Hippocampal formation (tissue), 2 donors: ENCODE measurements at places on chromosomes 3 and 15.

- no peak for DNase-seq
Observed at GRCh38 chr3:46663591-46664135, 29.8 kb downstream of the ALS2CL start.

DNA sequence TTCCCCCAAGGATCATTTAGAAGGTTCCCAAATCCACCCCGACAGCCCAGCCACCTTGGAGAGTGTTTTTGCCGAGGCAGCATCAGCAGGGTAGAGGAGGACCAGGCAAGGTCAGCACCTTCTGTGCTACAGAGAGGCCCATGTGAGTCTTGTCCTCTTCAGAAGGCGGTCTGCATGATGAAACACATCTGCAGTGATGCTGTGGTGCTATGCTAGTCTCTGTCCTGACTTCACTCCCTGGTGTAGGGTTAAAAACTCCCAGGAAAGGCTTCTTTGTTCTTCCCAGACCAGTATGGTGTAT is 87.9 kb downstream of the ITPR1 start:
- DNase-seq, result no peak

DNA sequence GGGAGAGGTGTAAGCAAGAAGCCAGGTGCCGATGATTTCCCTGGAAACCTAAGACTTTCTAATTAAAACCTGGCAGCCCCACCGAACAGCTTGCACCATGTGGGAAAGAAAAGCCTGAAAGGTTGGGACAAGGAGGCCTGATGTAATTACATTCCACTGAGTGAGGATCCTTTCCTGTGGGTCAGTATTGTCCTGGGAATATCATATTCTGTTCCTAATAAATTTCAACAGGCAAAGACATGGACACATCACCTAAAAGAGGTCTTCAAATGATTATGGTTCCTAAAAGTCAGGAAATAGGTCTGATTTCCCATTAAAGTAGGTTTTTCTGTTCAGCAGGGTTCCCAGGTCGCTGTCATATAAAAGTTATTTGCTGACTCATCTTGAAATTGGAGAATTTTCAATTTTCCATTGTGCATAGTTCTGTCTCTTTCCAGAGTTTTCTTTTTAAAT is 58.5 kb downstream of the DUT start:
- no peak for DNase-seq

DNA sequence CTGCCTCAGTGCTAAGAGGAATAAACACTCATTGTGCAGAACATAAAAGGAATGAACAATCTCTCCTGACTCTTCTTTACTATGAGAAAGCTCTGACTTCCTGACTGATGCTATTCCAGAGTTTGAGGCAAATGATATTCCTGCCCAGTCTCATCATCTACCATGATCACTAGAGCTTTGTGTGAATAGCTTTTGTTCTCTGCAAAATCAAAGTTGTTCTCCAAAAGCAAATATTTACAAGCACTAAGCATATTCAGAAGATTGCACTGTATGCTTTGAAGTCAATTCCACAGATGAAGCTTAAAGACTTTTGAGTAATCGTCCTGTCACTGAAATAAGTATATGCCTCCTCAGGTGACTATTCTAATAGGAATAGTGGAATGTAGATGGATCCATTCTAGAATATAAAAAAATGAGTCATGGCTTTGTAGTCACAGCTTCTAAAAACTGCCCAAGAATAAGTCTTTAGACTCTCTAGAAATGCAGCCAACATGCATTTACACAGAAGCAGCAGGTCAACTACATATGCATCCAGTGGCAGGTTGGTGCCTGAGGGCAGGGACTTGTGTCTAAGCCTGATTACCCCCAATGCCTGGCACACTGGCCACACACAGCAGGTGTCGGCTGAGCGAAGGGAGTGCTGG is 34.6 kb downstream of the TNFAIP8L3 start:
- no peak for DNase-seq

DNA sequence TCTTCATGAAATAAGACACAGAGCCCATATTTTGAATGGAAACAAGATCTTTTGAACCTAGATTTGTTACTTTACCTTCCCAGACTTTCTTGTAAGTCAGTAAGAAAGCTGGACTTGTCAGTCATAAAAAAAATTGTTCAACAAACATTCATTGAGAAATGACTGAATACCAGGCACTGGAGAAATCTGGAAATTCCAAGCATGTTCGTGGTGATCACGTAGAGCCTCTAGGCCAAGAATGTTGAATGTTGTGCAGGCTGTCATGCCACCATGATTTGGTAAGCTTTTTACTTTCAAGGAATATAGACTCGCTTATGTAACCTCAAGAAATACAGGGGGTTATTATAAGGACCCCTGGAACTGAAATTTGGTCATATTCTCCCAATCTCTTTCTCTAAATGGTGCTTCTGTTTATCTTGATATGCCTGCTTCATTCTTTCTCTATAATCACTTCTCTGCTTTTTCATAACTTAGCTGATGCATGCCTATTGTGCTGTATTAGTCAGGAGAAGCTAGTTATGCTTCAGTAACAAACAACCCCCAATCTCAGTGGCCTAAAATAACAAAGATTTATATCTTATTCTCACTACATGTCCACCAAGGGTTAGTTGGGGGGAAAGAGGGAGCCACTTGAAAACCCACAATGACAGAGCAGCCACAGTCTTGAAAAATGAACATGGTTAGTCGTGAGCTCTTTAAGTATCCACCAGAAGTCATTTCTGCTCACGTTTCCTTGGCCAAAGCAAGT is 3.4 kb upstream of the TPM1 start:
- no peak for DNase-seq

DNA sequence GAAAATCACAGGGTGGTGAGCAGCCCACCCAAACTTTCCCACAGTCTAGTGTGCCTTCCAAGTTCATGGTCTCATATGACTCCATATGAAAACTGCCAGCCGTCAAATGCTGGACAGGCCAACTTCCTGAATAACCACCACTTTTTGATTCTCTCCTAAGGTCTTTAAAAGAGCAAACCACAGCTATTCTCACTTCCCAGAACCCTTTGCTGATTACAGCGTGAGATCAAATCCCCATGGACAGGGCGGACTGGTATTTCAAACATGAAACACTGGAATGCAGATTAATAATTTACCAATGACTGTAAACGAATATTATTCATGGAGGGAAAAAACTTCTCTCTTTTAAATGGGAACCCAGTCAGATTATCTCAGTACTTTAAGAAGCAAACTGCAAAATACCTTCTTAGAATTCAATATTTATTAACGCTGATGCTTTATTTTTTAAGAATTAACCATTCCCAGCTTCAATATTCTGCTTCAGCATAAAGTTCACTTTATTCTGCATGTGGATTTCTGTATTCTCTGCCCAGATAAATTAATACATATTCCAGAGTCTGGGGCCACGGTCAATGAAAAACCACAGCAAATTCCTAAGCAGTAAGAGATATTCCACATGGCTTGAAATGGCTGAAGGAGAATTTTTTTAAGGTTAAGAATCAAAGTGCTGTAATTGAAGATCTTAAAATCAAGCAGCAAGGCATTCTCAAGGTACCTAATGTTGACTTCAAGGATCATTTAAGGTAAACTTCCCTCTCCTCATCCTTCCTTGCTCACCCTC is 42.9 kb downstream of the MYO1E start:
- DNase-seq, result no peak

- DNase-seq, result no peak
Observed at GRCh38 chr15:60751985-60752952, 273.3 kb upstream of the ICE2 start.

- no peak for DNase-seq
Observed at GRCh38 chr3:185939721-185940120, 1.9 kb upstream of the TRA2B start.

DNA sequence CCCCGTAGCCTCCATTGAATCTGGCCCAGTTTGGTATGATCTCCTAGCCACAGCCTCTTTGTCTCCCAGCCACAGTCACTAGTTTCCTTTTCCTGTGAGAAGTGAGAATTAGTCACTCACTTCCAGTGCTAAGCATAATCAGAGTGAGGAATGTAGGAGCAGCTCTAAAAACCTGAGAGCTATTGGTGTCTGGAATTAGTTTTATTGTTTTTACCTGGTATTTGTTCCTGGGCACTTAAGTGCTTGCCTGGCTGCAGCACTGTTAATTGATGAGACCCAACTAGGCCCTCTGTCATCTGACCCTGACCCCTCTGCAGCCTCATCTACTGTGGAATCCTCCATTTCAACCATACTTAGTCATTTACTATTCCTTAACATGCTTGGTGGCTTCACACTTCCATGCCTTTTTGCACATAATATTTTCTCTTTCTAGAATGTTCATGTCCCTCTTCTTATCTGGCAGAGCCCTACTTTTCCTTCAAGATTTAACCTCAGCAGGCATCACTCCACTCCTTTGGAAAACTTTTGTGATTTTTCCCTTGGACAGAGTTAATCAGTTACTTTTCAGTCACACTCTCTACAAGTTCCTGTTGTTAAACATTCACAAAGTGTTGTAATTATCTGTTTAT is 48.8 kb downstream of the PDE8A start:
- no peak for DNase-seq

DNA sequence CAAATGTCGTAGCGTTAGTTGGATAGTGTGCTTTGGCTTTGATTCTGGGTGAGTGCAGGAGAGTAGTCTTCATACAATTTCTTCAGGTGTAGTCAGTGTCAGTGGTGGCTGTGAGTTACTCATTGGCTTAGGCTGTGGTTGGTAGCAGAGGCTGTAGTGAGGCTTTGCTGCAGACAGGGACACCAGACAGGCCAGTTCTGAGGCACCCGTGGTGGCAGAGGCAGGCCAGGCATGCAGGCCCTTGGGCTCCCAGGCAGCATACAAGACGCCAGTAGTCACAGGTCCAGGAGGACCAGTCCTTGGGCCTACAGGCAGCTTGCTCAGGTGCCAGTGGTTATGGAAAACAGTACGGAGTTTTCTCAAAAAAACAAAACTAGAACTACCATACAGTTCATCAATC is 61.3 kb downstream of the DMXL2 start:
- no peak for DNase-seq

GRCh38 chr3:158568784-158569183 is 2.2 kb upstream of the MLF1 start:
- DNase-seq, result no peak

GRCh38 chr15:71288348-71288955 is 173.2 kb downstream of the THSD4 start:
- no peak for DNase-seq

DNA sequence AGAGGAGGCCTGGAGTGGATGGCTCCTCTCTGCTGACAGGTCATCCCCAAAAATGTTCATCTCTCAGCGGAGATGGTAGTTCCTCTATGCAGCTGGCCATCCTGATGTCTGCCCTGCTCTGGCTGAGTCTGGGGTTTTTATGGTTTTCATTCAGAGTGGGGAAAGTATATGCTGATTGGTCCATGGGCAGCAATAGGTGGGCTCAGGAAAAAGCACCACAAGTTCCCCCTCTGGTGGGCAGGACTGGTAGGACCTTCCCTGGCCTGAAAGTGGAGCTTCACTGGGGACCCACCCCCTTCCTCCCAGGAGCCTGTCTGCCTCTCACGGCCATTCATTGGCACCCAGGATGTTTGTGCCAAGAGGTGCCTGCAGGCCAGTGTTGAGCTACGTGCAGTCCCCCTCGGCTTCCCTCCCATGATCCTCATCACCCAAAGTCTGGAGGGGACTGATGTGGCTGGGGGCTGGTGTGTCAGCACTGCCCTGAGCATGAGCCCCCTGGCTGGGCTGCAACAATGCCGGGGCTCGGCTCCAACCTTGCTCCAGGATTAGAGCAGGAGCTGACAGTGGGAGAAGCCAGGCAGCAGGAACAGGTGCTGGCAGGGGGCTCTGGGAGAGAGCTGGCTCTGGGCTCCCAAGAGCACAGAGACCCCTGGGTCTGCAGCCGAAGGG is 13.1 kb upstream of the BLOC1S6 start:
- no peak for DNase-seq

GRCh38 chr15:70714565-70714964 is 48.8 kb downstream of the UACA start:
- DNase-seq, result no peak

DNA sequence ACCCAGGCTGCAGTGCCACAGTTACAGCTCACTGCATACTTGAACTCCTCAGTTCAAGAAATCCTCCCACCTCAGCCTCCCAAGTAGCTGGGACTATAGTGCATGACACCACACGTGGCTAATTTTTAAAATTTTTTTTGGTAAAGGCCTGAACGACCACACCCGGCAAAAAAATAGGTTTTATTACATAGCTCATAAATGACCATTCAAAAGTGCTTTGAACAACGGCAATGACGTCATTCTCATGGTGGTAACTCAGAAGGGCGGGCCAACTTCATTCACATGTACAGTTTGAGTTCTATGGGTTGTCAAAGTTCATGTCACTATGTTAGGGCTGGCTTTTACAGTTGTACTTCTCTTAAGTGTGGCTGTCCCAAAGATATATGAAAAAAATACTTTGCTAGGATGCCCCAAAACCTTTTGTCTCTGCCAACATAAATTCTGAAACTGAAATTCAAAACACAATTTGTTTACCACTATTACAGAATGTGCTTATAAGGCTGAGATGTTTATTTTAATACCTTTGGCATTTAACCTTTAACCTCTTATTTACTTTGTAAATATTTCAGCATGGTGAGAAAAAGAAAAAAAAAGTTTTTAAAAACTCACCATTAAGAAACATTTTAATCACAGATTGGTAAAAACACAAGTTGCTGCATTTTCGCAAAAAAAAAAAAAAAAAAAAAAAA is 6.2 kb downstream of the MYO1E start:
- DNase-seq, result no peak

GRCh38 chr3:160661660-160662059 is 15.3 kb upstream of the ARL14 start:
- no peak for DNase-seq

- DNase-seq, result no peak
Observed at GRCh38 chr3:127102188-127102520, 90.8 kb upstream of the PRR23E start.

GRCh38 chr3:111418391-111418790 is 123.6 kb upstream of the CD96 start:
- no peak for DNase-seq

DNA sequence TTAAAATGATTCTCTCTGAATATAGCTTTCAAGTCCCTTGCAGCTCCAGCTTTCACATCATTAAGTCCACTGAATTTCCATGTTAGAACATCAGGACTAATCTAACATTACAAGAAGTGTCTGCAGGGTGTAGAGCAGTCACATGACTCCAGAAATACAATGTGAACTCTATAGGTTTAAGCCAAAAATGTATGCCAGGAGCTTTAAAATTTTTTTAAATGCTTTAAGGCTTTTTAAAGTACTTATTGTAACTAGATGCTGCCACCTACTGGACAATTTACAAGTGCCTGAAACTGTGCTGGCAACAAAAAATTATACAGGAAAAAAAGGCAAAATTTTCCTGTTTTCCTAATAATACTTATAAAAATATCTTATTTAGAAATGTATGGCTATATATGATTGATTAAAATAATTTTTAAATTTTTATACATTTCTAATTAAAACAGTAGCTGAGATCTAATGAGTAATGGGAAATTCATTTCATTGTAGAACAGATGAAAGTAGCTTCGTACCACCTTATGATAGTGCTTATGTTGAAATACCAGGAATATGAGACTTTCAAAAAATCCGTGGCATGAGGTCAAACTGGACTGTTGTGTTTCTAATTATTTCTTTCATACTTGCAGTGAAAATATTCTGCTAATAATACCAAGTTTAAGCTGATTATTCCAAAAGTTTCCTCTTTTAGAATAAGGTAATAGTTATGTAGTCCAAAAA is 25.7 kb downstream of the FSIP1 start:
- peak; percentile 60 for DNase-seq

GRCh38 chr15:100050877-100051786 is 290.6 kb downstream of the ADAMTS17 start:
- no peak for DNase-seq

- no peak for DNase-seq
Observed at GRCh38 chr3:184942735-184943134, 130.8 kb downstream of the VPS8 start.

- no peak for DNase-seq
Observed at GRCh38 chr15:63029676-63030075, 12.9 kb upstream of the TPM1 start.

- no peak for DNase-seq
Observed at GRCh38 chr3:108028896-108029295, 61.9 kb downstream of the CD47 start.
